Stimulated activated CD8-positive, alpha-beta memory T cell treated with anti-CD3 and anti-CD28 coated beads, Interleukin-12 subunit alpha, Interleukin-12 subunit beta, amount 100 ng/mL, for 4 hours (primary cell): ENCODE measurements at places on chromosomes 6 and 20.

- DNase-seq: no peak
Observed at GRCh38 chr20:37711994-37712964, 18.4 kb downstream of the CTNNBL1 start.

GRCh38 chr20:48007351-48007750 lies 222.1 kb upstream of the SULF2 start:
- DNase-seq: no peak

GRCh38 chr6:282177-282866 lies 10.0 kb upstream of the DUSP22 start:
- no peak for DNase-seq

DNA sequence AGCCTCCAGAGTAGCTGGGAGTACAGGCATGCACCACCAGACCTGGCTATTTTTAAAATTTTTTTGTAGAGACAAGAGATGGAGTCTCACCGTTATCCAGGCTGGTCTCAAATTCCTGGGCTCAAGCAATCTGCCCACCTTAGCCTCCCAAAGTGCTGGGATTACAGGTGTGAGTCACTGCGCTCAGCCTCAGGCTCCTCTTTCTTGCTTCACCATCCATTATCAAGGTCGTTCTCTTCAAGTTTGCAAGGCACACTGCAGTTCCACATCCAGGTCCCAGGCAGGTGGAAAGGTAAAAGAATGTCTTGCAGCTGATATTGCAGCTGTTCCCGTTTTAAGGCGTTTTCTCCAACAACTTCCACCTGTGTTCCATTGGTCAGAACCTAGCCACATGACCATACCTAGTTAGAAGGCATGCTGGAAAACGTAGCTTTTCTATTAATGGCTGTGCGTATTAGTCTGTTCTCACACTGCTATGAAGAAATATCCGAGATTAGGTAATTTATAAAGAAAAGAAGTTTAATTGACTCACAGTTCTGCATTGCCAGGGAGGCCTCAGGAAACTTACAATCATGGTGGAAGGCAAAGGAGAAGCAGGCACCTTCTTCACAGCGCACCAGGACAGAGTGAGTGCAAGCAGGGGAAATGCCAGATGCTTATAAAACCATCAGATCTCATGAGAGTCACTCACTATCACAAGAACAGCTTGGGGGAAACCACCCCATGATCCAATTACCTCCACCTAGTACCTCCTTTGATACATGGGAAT lies 51.7 kb downstream of the PCNA start:
- no peak for DNase-seq

DNA sequence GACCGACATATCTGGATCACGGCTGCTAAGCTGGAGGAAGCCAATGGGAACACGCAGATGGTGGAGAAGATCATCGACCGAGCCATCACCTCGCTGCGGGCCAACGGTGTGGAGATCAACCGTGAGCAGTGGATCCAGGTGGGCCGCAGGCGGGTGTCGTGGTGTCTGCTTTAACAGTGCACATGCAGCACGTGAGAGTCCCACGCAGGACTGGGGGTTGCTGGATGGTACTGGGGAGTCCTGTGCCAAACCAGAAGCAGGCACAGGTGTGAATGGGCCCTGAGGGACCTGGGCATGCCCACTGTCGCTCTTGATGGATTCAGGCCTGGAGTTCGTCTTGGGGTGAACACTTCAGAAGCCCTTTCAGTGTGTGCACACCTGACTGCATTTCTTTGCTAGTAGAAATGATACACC lies 24.6 kb upstream of the C20orf204 start:
- no peak for DNase-seq

DNA sequence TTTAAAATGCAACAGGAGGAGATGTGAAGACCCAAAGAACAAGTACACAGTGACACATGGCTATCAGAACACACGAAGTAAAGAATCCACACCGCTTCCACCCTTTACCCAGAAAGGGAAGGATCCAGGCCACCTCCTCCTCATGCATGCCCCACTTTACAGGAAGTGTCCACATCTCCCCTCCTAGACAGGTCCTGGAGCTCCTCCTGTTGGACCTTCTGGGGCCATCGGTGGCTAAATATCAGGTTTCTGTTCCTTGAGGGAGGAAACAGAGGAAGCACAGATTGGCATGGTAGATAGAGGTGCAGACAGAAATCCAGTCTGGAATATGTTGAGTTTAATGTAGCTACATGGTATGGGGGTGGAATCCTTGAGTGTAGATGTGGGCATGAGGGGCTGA lies 10.9 kb downstream of the NINL start:
- DNase-seq: no peak

DNA sequence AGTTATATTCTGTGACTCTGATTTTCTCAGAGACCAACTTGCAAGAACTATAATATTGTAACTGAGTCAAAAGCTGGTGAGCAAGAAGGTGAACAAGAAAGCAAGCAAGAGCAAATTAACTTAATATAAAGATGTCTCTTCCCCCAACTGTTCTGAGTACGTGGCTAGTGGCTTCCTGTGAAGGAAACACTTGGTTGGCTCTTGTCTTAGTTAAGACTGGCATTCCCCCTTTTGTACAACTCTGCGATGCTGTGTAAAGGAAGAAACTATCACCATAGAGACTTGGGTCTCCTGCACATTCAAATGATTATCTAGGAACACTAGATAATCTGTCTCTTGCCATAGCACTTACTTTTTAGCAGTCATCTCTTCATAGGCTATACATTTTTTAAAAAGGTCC lies 47.3 kb upstream of the TNFAIP3 start:
- DNase-seq: no peak

DNA sequence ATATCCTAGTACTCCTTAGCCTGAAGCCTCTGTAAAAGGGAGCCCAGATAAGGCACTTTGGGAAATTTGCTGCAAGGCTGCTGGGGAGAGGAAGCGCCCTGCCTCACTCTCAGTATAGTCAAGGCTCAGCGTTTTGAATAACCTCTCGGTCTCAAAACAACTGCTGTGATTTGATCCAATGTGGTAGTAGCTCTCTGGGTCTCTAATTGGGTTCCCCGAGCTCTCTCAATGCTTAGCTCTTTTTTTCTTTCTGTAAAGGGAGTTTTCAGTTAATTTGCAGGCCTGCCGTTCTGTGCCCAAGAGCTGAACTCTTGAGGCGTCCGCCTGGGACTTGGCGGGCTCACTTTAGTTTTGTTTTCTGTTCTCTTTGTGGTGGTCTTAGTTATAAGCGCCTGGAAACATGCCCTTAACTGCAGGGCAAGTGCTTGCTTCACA lies 41.2 kb downstream of the ZHX3 start:
- no peak for DNase-seq

DNA sequence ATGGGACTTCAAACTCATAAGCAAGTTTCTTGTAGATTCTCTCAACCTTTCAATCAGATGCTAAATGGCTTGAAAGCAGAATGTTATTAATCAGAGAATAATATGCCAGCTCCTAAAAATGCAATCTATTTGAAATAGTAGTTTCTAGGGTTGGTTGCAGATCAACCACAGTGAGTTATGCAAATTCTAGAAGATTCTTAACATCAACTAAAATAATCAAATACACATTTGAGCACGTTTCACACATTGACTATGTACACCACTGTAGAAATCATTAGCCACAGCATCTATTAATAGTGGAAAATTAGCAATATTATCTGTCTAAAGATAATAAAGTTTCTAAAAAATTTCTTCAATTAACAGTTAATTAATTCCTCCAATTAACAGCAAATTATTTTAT lies 141.9 kb upstream of the GJE1 start:
- DNase-seq: no peak
